ENCODE measurements at places on chromosomes 16 and 17.

DNA sequence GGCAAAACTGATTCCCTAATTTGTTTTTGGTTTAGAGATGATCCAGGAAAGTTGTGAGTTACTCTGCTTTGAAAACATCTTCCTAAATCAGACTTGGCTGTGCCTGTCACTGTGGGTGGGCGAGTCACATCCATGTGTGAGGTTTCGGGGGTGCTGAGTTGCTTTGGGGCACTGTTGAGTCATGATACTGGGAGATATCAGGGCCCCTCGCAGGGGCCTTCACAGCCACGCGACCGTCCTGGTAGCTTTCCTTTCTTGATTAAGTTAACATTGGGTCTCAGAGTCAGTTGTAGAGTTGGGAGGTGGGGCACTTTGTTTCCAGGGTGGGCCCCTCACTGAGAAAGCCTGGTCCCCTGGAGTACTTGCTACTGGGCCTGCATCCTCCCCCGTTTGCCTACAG, 58.3 kb upstream of the LGALS9 start:
- no peak for DNase-seq

GRCh38 chr17:32658470-32659418, 172.0 kb downstream of the CDK5R1 start:
- DNase-seq: no peak

DNA sequence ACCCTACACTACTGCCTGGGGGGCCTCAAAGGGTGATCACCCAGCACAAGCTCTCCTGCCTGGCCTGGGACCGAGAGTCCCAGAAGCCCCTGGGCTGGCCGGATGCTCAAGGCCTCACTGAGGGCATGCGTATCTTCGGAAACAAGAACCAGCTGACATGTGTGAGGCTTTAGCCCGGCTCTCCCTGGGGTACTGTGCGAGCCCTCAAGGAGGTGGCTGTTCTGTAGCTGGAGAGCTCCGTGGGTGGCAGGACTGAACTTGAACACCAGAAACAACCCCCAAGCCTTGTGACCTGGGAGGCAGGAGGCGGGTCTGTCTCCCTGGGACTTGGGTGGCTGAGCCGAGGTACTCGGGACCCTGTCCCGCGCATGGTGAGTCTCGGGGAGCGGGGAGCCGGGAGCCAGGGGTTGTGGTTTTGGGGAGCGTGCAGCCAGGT, 7.0 kb downstream of the DPEP1 start:
- DNase-seq: no peak

DNA sequence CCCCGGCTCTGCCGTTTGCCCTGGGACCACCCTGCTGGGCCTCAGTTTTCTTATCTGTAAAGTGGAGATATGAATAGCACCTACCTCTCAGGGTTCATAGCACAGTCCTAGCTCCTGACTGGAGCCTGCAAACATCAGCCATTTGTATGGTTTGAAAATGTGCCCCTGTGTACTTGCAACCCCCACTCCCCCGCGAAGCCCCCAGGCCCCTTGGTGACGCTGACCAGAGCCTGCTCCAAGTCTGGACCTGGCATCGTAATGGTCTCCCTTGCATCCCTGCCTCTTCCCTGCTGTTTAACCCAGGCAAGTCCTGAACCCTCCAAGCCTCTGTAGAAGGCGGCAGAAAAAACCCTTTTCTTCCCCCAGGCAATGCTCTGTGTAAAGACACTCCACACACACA, 128.0 kb downstream of the IRF8 start:
- no peak for DNase-seq

DNA sequence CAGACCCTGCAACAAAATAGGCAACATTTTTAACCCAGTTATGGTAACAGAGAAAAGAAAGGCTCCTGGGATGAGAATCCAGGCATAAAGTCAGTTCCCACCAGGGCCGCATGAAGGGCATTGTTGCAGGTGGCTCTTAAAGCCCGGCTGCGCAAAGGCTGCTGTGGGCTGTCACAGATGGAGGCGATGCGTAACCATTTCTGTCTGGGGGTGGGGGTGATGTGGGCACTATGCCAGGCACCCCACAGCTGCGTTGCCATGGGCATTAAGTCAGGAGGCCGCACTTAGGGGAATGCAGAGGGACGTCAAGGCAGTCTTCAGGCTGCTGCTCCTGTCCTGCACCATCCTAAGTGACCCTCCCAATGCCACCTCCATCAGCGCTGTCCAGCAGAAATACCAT, 228.4 kb downstream of the CPPED1 start:
- no peak for DNase-seq

DNA sequence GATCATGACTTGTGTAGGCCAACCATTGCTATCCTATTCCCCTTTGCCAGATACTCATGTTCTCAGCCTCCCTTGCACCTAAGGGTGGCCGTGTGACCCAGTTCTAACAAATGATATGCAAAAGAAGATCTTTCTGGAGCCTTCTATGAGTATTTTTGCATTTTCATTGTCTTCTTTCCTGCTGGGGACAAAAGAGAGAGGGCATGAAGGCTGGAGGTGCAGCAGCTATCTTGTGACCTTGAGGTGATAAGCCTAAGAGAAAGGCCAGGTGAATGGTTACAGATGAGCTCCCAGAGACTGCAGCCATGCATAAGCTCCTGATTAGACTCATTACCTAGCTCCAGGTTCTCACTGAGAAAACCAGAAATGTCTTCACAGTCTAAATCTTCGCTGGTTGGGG, 38.8 kb upstream of the PRKCB start:
- DNase-seq: no peak

DNA sequence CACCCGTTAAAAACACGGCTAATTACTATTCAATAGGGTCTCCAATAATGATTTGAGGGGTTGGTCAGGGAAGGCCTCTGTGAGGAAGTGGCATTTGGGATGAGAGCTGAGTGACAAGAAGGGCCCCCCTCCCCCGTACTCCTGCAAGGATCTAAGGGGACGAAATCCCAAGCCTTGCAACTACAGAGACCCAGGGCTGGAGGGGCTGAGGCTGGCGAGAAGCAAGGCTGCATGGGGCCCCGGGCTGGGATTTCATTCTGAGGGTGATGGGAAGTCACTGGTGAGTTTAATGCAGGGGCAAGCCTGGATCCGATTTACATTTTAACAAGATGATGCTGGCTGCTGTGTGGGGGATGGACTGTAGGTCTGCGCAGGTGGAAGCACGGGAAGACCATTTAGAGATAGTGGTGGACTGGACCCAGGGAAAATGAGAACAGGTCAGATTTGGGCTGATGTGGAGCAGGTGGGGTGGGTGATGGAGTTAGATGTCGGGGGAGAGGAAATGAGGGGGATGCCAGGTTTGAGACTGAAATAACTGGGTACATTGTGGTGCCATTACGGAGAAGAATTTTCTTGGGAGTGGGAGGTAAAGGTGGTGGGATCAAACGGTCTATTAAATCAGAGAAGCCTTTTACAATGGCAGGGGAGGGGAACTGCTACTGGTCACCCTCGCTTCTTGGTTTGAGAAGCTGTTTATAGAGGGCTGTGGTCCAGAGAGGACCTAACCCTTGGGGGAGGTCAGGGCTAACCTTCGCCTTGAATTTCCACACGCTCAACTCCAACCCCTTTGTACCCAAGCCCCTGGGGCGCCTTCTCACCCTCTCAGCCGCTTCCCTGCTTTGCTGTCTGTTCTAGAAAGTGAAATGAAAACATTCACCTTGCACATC, 932 bp upstream of the MYBBP1A start:
- no peak for DNase-seq

DNA sequence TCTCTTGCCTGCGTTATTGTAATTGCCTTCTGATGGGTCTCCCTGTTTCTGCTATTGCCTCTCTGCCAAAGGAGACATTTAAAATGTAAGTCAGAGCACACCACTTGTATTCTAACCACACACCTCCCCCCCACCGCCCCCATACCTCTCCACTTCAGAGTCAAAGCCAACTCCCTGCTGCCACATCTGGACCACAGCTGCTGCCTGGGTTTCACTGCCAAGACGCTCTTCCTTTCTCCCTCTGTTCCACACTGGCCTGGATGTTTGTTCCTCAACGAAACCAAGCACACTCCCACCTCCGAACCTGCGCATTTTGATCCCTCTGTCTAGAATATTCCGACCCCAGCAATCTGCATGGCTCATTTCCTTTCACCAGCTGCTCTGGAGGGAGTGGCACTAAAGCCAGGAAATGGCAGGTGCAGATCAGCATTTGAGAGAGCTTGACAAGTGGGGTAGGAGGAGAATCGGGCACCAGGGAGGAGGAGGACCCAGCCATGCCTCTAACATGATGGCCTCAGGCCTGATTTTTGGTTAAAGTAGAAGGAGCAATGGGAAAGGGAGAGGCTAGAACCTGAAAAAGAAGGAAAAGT, 92.4 kb upstream of the HS3ST2 start:
- DNase-seq: no peak

- no peak for DNase-seq
These were observed 247.9 kb upstream of the SOX9 start for GRCh38 chr17:71872843-71873485.

- no peak for DNase-seq
These were observed 523.5 kb upstream of the SALL1 start for GRCh38 chr16:51674615-51675014.

GRCh38 chr16:53261276-53261675, 173.0 kb upstream of the RBL2 start:
- DNase-seq: no peak

- DNase-seq: peak; percentile 65
These were observed 28.7 kb upstream of the MILR1 start for GRCh38 chr17:64420143-64420670.

GRCh38 chr16:11536104-11536866, 50.4 kb downstream of the LITAF start:
- no peak for DNase-seq

GRCh38 chr17:31068291-31068690, 26.5 kb upstream of the NF1 start:
- DNase-seq: no peak

- DNase-seq: no peak
These were observed 540 bp upstream of the ACLY start for GRCh38 chr17:41919165-41919817.

GRCh38 chr17:57941384-57942370, 13.5 kb downstream of the CUEDC1 start:
- DNase-seq: no peak

- DNase-seq: no peak
These were observed 10.7 kb upstream of the RNF222 start for GRCh38 chr17:8408371-8408770.

DNA sequence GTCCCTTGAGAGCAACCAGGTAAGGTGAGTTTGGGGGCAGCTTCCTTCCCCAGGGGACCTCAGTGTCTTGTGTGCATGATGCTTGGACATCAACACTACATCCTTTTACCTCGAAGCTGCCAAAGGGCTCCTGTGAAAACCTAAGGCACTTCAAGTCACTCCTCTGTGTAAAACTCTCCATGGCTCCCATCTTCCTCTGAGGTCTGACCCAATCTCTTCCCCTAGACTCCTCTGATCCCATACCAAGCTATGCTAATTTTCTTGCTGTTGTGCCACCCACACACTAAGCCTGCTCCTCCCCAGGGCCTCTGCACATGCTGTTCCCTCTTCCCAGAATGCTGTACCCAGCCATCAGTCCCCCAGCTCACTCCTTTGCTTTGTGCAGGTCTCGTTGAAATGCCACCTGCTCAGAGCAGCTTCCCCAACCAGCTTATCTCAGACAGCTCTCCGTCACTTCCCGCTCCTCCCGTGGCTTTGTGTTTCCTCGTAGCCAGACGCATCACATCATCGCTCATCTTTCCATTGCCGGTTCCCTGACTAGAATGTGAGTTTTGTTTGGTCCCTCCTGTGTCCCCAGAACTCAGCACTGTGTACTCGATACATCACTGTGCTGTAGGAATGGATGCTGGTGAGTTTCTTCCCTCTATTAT, 78.4 kb downstream of the CNGB1 start:
- no peak for DNase-seq

DNA sequence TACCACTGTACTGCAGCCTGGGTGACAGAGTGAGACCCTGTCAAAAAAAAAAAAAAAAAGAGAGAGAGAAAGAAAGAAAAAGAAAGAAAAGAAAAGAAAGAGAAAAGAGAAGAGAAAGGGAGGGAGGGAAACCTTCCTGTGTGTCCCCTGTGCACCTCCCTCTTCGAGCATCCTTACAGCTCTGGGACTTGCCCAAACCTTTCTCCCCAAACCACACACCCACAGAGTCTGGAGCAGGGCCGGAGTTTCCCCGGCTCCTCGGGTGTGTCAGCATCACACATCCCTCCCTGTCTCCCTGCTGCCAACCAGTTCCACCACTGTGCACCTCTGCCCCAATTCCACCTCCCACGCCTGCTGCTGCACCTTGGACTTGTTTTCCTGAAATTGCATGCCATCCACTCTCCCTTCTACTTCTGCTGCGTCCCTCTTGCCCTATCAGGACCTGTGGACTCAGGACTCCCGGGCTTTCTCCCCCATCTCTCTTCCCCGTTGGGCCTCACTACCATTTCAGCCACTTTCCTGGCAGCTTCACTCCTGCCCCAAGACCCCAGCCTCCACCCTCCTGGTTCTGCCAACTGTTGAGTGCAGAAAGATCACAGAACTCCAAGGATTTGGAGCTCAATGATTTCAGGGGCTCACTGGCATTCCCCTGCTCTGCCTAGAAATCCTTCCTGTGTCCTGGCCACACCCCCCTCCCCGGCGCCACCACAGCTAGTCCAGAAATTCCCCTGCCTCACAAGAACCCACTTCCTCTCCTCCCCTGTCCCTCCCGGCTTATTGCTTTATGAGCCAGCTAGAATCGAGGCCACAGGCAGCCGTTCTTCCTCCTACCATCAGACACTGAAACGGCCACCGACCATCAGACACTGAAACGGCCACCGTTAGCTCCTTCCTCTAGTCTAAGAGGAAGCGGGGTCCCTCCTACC, 3.7 kb upstream of the CDK3 start:
- DNase-seq: peak; percentile 30

DNA sequence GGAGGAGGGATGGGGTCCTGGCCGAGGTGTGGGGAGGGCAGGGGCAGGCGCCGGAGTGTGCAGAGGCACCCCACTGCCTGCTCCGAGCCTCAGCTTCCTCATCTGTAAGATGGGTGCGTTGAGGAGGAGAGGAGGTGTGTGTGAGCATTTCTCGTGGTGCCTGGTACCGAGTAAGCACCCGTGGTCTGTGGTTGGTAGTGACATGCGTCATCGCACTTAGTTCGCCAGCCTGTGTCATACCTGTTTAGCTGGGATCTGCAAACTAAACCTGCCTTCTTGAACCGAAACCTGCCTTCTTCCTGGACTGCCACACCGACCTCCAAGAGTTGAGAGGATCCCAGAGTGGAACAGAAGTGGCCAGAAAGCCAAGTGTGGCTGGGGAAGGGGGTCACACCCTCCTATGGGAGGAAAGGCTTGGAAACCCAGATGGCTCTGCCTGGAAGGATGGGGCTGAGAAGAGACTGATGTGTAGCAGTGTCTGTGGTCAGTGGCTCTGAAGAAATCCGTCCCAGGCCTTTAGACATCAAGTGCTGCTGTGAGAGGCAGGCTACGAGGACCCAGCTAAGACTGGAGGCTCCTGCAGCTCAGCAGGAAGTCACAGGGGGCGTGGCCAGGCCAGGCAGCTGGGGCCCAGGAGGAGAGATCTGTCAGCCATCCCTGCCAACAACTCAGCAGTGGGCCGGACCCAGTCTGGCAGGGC, 162.6 kb upstream of the PLCG2 start:
- DNase-seq: no peak

GRCh38 chr17:55605705-55606487, 94.6 kb upstream of the SMIM36 start:
- no peak for DNase-seq

DNA sequence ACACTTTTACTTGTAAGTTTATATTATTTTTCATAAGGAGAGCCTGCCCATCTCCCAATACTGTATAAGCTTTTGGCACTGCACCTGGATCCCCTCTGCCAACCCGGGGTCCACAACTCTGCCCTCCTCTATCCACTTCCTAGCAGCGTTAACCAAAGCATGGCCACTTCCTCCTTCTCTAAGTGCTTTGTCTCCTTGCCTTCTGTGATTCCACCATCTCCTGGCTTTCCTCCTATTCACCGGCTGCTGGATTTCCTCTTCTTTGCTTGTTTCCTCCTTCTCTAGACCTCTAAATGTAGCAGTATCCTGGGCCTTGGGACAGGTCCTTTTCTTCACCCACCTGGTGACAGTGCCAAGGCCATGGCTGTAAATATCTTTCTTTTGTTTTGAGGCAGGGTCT, 20.0 kb upstream of the WFIKKN2 start:
- DNase-seq: no peak

Measured in fibroblast of skin of left quadriceps (primary cell).